ENCODE measurements at places on chromosomes 5 and 9.

- no peak for DNase-seq
Observed at GRCh38 chr9:133050781-133051180, 11.0 kb upstream of the CEL start.

GRCh38 chr9:130579738-130580463, 524 bp downstream of the FUBP3 start:
- DNase-seq = no peak

DNA sequence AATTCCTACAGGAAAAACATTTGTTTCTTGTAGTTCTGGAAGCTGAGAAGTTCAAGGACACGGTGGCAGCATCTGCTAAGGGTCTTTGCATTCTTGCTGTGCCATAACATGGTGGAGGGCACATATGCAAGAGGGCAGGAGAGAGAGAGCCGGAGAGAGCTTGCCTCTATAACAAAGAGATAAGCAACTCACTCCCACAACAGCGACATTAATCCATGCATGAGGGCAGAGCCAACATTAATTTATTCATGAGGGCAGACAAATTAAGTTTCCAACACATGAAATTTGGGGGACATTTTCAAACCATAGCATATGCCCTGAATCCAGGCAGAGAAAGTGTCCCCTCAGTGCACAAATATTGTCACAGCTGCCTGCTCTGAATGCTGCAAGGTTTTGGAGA, 4.4 kb upstream of the GTF3C5 start:
- no peak for DNase-seq

DNA sequence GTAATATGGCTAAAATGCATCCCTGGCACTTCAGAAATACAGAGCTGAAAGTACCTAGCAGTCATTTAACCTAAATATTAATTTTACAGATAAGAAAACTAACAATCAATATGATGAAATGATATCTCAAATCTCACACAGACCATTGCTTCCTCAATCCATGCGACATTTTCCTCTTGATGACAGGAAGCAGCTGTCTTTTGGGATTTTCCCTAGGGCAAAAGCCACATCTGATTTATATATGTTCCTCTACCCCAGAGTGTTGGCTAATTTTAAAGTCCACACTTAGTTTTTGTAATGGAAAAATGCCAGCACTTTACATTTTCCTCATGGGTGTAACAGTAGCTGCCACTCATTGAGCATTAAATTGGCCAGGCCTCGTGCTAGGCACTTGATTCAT, 47.7 kb upstream of the ITGA1 start:
- DNase-seq = no peak

GRCh38 chr5:173962436-173962972, 26.5 kb upstream of the C5orf47 start:
- no peak for DNase-seq

GRCh38 chr5:169577951-169578350, 5.6 kb upstream of the SPDL1 start:
- DNase-seq = no peak

- no peak for DNase-seq
Observed at GRCh38 chr5:171789353-171789752, 3.7 kb downstream of the SMIM23 start.

DNA sequence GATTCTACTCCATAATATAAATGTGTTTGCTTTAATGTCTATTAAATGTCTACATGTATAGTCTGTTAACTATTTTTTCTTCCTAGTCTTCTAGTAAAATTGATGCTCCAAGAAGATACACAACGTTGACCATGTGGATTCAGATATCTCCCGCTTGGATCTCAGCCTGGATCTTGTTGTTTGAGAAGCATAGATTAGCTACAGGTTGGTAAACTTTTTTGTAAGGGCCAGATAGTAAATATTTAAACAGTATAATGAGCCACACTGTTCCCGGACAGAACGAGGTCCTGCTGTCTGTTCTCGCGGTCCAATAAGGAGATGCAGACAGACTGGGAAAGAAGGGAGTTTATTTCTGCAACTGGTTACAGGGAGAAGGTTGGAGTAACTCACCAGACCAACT, 86.2 kb upstream of the IL12B start:
- DNase-seq = no peak

- DNase-seq = no peak
Observed at GRCh38 chr9:112945620-112946208, 55.0 kb upstream of the SLC46A2 start.

DNA sequence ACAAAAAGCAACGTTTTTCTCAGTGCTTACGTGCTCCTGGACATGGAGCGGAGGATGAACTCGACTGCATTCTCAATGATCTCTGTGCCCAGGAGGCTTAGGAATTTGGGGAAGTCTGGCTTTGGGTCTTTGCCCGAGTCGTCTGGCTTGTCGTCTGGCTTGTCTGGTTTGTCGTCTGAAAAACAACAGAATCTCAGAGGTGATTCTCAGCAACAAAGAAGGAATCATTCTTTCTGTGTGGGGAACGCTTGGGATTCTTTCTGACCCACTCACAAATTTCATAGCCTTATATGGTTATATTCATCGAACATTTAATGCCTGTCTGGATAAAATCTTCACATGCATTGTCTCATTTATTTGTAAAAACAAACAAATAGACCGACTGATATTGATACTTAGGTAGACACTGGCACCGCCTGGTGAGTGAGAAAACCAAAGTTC, 4.7 kb downstream of the C5orf46 start:
- DNase-seq = no peak

GRCh38 chr9:16426716-16427115, 443.8 kb downstream of the BNC2 start:
- no peak for DNase-seq

- DNase-seq = no peak
Observed at GRCh38 chr9:113012492-113012891, 500 bp upstream of the ZNF883 start.

GRCh38 chr5:78964889-78965288, 20.2 kb downstream of the ARSB start:
- peak; percentile 53 for DNase-seq

- no peak for DNase-seq
Observed at GRCh38 chr9:133513214-133514100, 11.3 kb downstream of the MYMK start.

GRCh38 chr9:92474587-92474986, 7.7 kb downstream of the ASPN start:
- no peak for DNase-seq

GRCh38 chr5:137641148-137641547, 94.7 kb downstream of the KLHL3 start:
- no peak for DNase-seq

- no peak for DNase-seq
Observed at GRCh38 chr5:89706731-89707130, 702.8 kb downstream of the CETN3 start.

- DNase-seq = no peak
Observed at GRCh38 chr9:9045072-9045471, 1245.5 kb upstream of the DMAC1 start.

DNA sequence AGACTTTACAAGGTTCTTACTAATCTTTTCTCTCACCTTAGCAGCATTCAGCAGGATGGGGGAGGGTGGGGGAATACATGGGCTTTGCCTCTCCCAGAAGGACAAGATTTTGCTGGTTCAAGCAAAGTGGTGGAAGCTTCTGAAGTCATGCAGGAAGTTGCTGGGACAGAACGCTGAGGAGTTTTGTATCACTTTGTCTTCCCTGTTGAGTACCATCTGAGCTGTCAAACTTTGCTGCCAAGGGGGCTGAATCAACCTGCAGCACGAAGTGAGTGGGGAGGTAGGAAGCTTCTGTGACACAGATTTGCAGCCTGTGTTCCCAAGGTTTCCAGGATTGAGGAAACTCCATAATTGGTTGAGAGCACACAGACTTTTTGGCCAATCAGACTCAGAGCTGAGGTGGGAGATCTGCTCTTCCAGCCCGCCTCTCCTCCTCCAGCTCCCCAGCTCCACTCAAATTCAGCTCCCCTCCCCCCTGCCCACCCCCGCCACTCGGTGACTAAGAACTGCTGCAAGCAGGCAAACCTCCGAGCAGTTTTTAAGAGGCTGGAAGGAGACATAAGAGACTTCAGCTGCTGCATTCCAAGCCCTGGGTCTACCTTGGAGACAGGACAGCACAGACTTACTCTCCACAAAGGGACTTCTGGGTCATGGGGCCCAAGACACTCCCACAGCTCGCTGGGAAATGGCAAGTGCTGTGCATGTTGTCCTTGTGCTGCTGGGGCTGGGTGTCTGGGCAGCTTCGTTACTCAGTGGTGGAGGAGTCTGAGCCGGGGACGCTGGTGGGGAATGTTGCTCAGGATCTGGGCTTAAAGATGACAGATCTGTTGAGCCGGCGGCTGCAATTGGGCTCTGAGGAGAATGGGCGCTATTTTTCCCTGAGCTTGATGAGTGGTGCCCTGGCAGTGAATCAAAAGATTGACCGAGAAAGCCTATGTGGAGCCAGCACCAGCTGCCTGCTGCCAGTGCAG, at the start of gene PCDHGC5:
Gene PCDHGC5, plus strand, starts transcription at position 491 of the 971 bp plus-strand sequence. Its CDS starts 160 bp downstream, at position 651.
- DNase-seq = no peak

DNA sequence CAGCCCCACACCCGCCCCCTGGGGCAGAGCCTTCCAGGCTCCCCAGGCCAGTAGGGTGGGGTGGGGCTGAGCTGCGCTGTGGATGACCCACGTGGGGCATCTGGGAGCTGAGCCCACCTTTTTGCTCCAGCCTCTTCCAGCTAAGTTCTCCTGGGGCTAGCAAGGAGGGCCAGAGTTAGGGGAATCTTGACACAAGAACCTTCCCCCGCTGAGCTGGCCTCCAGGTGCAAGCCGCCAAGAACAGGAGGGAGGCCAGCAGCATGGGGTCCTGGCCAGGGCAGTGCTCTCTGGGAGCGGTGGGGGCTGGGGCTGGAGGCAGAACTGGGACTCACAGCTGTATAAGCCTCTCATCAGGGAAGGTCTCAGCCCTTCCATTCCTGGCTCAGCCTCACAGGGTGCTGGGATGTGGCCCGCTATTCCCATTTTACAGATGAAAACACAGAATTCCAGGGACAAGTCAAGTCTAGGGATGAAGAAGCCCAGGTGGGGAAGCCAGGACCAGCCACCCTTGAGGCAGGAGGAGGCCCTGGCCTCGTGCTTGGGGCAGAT, 21.5 kb downstream of the SARDH start:
- DNase-seq = no peak

GRCh38 chr9:87635656-87636501, 90.0 kb upstream of the CTSL start:
- no peak for DNase-seq

DNA sequence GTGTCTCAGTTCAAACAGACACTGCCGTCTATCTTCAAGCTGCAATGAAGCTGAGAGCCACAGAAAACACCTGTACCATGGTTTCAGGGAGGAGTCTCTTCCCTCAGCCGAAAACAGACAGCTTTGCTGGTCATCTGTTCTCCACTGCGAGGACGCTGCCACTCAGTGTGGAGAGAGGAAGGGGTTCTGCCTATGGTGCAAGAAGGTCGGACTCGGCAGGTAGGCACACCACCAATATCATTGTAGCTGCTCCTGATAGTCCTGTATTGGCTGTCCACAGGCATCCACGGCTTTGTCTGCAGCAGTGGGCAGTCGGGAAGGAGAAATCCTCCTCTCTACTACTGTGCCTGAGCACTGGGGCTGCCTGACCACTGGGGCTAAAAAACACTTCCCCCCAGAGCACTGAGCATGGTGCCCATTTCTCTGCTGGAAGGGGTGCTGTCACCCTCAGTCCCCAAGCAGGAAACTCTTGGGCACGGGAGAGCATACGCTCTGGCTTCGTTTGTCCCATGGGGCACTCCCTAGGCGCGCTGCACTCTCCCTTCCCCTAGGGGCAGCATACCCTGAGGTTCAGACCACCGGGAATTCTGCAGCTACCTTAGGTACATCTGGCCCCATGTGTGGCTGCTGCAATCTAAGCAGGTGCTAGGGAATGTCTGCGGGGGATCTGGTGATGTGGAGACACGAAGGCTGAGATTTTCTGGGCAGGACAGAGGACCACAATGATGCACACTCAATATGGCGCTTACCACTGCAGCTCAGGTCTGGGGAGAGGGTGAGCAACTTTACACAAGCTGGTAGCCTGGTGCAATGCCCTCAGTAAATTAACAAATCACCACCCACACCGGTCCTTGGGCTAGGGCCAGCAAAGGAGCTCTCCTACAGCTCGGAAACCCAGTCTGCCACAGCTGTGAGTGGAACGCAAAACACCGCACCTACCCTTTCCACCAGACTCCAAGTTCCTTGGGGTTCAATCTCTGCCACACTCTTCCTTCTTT, 880.9 kb upstream of the SEMA6A start:
- no peak for DNase-seq

GRCh38 chr5:1796371-1797102, 3.1 kb downstream of the MRPL36 start:
- no peak for DNase-seq

- DNase-seq = no peak
Observed at GRCh38 chr9:135442075-135442474, 37.5 kb upstream of the PPP1R26 start.

GRCh38 chr5:79420248-79420647, 93.7 kb downstream of the HOMER1 start:
- DNase-seq = no peak

- no peak for DNase-seq
Observed at GRCh38 chr9:9747787-9748186, 865.0 kb downstream of the PTPRD start.

DNA sequence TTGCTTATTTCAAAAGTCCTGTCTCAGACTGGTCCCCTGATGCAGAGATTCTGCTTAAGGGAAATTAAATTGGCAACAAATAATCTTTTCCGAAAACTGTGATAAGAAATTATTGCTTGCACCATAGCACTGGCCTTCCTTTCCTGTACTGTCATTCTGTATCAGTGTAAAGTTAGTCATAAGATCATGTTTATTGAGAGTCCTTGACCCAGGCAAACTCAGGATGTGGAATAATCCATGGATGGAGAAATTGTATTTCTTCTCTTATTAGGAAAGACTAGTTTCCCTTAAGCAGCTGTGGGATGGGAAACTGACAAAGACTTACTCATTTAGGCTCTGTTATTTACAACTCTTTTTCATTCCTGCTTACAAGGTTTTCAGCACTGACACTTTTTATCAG, 83.0 kb upstream of the RANBP6 start:
- no peak for DNase-seq

DNA sequence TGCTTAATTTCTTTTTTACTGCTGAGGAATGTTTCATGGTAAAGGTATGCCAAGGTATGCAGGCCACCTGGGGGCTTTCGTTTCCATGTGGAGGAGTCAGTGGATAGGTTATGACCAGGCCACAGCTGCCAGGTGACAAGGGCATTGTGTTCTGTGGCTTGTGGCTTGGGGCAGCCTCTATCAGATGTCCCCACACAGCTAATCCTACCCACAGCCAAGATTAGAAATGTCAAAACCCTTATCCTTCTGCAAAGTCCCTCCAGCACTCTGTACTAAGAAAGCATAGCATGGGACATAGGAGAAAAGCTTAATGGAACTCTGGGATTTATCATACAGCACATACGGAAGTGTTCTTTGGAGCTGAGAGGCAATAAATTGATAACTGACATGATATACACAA, 171.2 kb upstream of the S1PR3 start:
- DNase-seq = no peak

GRCh38 chr5:38258319-38259061, at the start of gene EGFLAM:
TSS of gene EGFLAM (plus strand) at chr5:38258559. CDS start at chr5:38258755, 196 bp downstream.
- no peak for DNase-seq

DNA sequence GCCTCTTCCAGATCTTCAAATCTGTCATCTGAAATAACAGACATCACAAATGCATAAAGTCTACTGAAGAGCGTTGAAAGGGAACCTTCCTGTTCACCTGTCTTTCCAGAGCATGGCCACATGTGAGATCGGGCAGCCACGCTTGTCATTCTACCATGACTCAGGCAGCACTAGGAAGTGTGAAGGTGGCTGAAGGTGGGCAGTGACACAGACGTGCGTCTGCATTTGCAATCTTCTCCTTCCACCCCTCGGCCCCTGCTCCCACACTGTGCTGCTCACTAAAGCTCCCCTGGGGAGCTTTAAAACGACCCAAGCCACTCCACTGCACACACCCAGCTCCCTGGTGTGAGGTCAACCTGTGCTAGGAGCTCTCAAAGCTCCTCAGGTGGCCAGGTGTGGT, 2.5 kb downstream of the ENTR1 start:
- DNase-seq = no peak

Measured in NCI-H460 (cell line).